IMR-90 (cell line): ENCODE measurements at places on chromosomes 5 and 9. TPM values are rescaled to one million over a fixed set of nuclear protein-coding genes. Genes with fewer than 3 reads are reported as not detected.

GRCh38 chr9:112149211-112149610 is 25.9 kb downstream of the SUSD1 start:
- DNase-seq, result no peak

- DNase-seq, result peak; percentile 75
Observed at GRCh38 chr9:19028835-19029451, 4.1 kb downstream of the SAXO1 start.

DNA sequence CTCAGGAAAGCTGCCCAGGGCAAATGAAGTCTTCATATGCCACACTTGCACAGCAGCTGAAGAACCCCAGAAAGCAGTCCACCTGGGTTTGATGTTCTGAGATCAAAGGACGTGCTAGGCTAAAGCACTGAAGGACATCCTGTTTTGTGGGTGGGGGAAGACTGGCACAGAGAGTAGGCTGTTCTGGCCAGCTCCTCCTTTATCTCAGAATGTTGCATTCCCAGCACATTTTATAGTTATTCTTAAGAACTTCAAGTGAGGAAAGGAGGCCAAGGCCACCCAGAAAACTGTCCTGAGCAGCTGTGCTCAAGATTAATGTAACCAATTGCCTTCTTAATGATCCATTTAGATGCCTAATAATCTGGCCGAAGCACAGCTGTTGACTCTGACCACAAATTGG is 10.9 kb downstream of the SHOC1 start:
- DNase-seq, result no peak

DNA sequence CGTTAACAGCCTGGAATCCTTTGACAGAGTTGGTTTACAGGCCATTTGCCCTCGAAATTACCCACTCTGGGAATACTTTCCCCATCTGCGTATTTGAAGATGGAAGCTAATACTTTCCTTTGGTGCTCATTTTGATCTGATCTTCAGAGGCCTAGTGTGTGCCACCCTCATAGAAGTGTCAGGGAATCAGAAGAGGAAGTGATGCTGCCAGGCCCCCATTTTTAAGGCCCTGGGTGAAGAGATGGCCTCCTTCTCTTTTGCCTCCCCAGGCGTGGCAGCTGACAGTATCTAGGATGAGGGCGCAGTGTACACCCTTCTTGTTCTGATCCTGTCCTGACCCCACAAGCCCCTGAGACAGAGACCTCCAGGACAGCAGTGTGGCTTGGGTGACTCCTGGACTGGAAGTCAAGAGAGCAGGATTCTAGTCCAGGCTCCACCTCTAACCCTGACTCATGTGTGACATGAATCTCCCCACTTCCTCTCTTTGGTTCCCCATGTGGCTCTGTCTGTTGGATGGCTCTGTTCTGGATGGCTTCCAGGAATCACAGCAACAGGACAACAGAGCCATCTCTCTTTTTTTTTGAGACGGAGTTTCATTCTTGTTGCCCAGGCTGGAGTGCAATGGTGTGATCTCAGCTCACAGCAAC is 27.8 kb downstream of the CSF1R start:
- peak; percentile 82 for DNase-seq

GRCh38 chr5:57834829-57835608 is 352.4 kb upstream of the ACTBL2 start:
- DNase-seq, result peak; percentile 59

GRCh38 chr9:121463026-121463807 is 36.4 kb downstream of the GGTA1 start:
- DNase-seq, result peak; percentile 18

GRCh38 chr9:83346655-83347420 is 191.4 kb downstream of the FRMD3 start:
- no peak for DNase-seq

TICAM2 gene
- 2.9 and 3.4 TPM in 2 replicates for polyA plus RNA-seq

FBXO4 gene
- polyA plus RNA-seq, result 3.5 TPM in 2 replicates

COL15A1 gene
- polyA plus RNA-seq, result 3.1 and 3.7 TPM in 2 replicates

ATP6V0E1 gene
- 258 TPM in 2 replicates for polyA plus RNA-seq

ZNF483 gene
- polyA plus RNA-seq, result 0.10 and 0.11 TPM in 2 replicates
